ENCODE measurements at places on chromosomes 1 and 21. TPM values are rescaled to one million over a fixed set of nuclear protein-coding genes. Genes with fewer than 3 reads are reported as not detected.

Gene VSIG8
- 0.18 TPM for total RNA-seq

DNA sequence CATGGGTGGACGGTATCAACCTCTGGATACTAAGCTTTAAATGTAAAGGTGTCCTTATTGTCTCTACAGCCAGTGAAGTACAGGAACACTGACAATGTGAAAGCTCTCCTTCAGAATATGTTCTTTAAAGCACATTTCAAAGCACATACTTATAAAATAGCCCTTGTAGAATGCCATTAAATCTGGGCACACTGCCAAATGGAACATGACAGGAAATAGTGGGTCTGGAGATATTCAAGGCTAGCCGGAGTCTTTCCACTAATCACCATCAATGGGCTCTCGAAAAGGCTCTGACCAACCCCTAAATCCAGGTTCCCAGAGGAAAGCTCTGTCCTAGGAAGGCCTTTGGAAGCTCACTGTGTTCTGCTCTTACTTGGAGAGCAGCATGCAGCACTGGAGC, 46.6 kb downstream of the PLD5 start:
- DNase-seq, result no peak

DNA sequence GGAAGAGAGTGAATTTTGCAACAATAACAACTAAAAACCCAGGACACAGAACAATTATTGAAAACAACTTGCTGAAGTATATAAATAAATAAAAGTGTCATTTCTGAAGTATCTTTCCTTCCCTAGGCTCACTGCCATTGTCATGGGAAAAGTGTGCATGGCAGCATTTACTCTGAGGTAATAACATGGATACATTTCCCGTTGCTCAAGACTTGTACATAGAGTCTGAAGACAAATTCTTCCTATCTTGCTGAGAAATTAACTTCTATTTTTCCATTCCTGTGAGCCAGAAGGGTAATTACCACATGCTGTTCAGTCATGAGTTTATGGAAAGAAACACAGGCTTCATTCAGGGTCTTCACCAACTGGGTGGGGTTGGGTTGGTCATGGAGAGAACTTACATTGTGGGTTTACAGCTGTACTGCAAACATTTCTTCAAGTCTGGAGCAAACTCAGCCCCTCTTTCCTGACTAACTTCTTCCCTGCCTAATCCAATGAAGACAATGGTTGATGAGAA, 32.2 kb downstream of the ST6GALNAC3 start:
- no peak for DNase-seq

GRCh38 chr1:27149762-27150113, 5.2 kb downstream of the SLC9A1 start:
- DNase-seq, result no peak

- no peak for DNase-seq
These were observed 4.7 kb downstream of the ZNF648 start for GRCh38 chr1:182056601-182057366.

Measured in ovary (tissue), 10 donors.